ENCODE measurements at places on chromosomes 11 and 22.
A peak's percentile ranks its signal among the peaks of the same experiment; 100 is the strongest.

DNA sequence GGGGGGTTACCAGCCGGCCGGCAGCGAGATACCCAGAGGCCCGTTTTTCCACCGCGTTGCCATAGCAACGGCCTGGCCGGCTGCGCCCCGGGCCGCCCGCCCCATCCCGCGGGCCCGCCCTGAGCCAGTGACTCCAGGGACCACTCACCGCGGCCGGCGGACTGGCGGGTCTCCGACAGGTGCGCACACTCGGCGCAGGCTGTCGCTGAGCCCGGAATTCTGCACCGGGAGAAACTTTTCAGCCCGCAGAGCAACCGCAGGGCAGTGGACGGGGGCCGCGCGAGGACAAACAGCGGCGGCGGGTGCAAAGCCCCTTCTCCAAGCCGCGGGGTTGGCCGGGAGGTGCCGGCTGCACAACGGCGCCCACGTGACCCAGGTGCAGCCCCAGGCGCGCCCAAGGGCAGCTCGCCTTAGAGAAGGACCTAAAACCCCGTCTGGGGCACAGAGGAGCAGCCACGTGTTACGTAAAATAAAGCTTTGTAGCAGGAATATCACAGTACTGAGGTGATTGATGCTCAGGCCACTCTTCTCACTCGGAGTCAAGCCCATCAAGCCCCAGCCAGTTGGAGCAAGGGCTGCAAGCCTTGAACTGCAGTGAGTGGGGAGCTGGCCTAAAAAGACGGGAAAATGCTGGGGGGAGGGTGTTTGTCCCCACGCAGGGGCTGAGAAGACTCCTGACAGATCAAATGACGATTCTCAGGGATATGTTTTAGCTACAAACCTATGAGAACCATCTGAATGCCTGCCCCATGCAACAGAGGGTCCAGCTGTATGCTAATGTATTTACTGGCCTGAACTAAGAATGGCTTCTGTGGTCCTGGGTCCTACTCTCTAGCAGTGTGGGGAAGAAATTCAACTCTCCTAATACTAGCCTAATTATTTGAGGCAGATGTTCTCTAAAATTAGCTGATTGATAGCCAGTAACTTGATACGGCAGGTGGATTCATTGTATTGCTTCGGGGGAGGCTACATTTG, at the start of gene STK33:
Gene STK33, minus strand, starts transcription at position 294 of the 975 bp plus-strand sequence. CDS start 119,323 bp downstream, outside the sequence.
- peaks cover 5% of the 10 kb centered on the region for H3K4me1 ChIP-seq
- H3K36me3 ChIP-seq = no peaks in the 10 kb centered on the region
- H3K4me3 ChIP-seq = peak within 1 kb of the TSS; percentile 86
- H3K27me3 ChIP-seq = no peaks in the 10 kb centered on the region

DNA sequence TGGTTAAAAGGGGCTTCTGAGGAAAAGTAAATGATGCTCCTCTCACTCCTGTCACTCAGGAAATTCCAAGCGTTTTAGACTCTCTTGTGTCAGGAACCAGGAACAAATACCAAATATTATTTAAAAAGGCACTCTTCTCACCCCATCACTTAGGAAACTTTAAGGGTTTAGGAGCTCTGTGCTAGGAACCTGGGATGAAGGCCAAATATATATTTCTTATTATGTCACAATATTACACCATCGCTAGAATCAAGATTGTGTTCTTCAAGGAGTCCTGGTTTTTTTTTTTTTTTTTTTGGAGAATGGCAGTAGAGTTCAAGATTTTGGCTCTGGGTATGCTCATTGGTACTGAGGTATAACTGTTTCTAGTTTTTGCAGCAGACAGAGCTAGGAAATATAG, 79.0 kb upstream of the HEPHL1 start:
- H3K27ac ChIP-seq = no peak overlapping the region
- H3K27me3 ChIP-seq = no peaks in the 10 kb centered on the region
- H3K4me3 ChIP-seq = no peak overlapping the region
- H3K4me1 ChIP-seq = no peaks in the 10 kb centered on the region
- H3K36me3 ChIP-seq = no peaks in the 10 kb centered on the region

DNA sequence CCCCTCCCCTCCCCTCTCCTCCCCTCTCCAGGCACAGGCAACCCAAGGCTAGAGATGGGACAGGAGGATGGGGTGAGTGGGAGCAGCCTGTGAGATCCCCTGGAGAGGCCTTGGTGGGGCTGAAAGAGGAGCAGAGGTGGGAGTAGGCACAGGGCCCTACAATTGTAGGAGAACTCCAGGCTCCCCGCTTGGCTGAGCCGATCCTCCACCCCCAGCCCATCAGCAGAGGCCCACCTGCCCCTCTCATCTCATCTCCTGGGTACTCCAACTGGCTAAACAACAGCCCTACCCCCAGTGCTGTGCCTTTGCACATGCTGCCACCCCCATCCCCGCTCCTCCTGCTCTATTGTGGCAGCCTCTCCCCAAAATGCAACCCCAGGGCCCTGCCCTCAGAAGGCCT, 52.0 kb upstream of the A4GALT start:
- H3K27ac ChIP-seq = no peak overlapping the region
- no peaks in the 10 kb centered on the region for H3K27me3 ChIP-seq
- peaks cover 13% of the 10 kb centered on the region for H3K4me1 ChIP-seq
- H3K36me3 ChIP-seq = no peaks in the 10 kb centered on the region

GRCh38 chr11:106999196-106999595, 19.1 kb downstream of the GUCY1A2 start:
- no peak overlapping the region for H3K27ac ChIP-seq
- DNase-seq = no peak
- no peaks in the 10 kb centered on the region for H3K4me1 ChIP-seq
- no peaks in the 10 kb centered on the region for H3K36me3 ChIP-seq
- H3K27me3 ChIP-seq = no peaks in the 10 kb centered on the region

DNA sequence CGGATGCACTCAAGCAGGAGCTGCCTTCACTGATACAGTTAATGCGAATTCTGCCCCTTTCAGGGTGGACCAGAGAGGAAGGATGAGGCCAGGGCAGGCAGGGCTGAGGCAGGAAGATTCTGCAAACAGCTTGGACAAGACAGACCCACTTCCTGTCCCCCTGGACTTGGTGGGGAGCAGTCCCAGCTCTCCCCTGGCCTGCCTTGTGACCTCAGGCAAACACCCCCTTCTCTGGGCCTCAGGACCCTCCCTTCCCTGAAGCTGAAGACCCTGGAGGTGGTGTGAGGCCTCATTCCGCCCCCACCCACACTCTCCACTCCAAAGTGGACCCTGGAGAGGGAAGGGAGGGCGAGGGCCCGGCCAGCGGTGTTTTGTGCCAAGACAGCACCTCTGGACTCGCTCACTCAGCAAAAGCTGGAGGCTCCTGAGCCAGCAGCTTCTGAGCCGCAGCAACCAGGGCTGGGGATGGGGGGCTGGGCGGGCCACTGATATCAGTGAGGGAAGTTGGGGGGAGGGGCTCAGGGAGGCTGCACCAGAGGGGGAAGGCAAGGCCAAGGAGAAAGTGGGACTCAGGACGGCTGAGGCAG, 8.5 kb downstream of the RAB3IL1 start:
- peak overlapping the region; percentile 63 for H3K27ac ChIP-seq
- H3K36me3 ChIP-seq = no peaks in the 10 kb centered on the region
- DNase-seq = peak; percentile 75
- no peak overlapping the region for H3K4me3 ChIP-seq
- H3K27me3 ChIP-seq = no peaks in the 10 kb centered on the region

Data from testis (tissue), 5 donors.